CD4-positive, CD25-positive, alpha-beta regulatory T cell (primary cell): ENCODE measurements at places on chromosomes 1 and 21. TPM values are rescaled to one million over a fixed set of nuclear protein-coding genes. Genes with fewer than 3 reads are reported as not detected.

PM20D1 gene
- 2.3 TPM for polyA plus RNA-seq

DOP1B gene
- 7.5 TPM for polyA plus RNA-seq

ARHGEF19 gene
- 8.2 TPM for polyA plus RNA-seq

LRRC71 gene
- polyA plus RNA-seq = not detected

ADCY10 gene
- polyA plus RNA-seq = not detected

GRCh38 chr21:45945066-45945867 is 36.3 kb upstream of the COL6A1 start:
- no peaks in the 10 kb centered on the region for H3K36me3 ChIP-seq
- H3K4me3 ChIP-seq = no peak overlapping the region

- no peaks in the 10 kb centered on the region for H3K4me1 ChIP-seq
- H3K27ac ChIP-seq = no peak overlapping the region
- no peaks in the 10 kb centered on the region for H3K36me3 ChIP-seq
- no peak for DNase-seq
- peaks cover 52% of the 10 kb centered on the region for H3K27me3 ChIP-seq
Observed at GRCh38 chr1:118982266-118982665, 5.9 kb downstream of the TBX15 start.

DNA sequence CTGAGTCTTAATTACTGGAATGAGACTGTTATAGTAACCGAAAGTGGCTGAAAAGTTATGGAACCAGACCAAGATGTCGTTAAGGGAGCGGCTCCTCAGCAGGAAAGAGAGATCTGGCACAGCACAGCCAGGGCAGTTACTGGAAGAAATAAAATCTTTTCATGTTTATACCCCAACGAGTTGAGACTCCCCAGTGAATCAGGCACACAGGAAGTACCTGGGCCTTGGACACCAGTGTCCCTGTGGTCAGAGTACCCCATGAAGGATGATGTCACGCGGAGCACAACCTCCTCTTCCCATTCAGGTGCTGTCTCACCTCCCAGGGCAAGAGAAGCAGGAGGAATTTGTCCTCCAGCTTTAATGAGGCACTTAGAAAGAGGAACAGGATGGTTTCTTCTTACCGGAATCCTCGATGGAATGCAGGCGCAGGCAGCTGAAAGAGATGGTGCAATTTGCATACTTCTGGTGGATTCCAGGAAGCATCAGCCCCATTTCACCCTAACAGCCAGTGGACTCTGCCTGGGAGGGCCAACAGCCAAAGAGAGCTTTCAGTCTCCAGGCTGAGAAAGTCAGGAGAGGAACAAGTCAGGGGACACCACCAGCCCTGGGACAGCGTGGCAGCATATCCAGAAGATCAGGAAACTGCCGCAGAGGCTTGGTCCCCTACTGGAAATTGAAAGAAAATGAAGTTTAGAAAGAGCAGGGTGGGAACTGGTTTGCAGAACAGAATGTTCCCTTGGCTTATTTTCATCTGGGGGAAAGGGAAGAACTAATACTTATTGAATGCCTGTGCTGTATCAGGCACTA is 35.9 kb upstream of the CTTNBP2NL start:
- no peaks in the 10 kb centered on the region for H3K36me3 ChIP-seq
- no peak overlapping the region for H3K4me3 ChIP-seq
- DNase-seq = no peak
- H3K4me1 ChIP-seq = no peaks in the 10 kb centered on the region
- H3K27ac ChIP-seq = no peak overlapping the region
- H3K27me3 ChIP-seq = peaks cover 19% of the 10 kb centered on the region

NBPF4 gene
- not detected for polyA plus RNA-seq

GRCh38 chr1:162993846-162994245 is 75.3 kb upstream of the RGS4 start:
- H3K27ac ChIP-seq = no peak overlapping the region
- H3K4me1 ChIP-seq = no peaks in the 10 kb centered on the region
- H3K27me3 ChIP-seq = no peaks in the 10 kb centered on the region
- DNase-seq = no peak

ASPM gene
- 0.88 TPM for polyA plus RNA-seq

GRCh38 chr1:186900539-186901237 is 71.9 kb downstream of the PLA2G4A start:
- DNase-seq = no peak
- no peak overlapping the region for H3K4me3 ChIP-seq
- H3K27me3 ChIP-seq = no peaks in the 10 kb centered on the region
- no peaks in the 10 kb centered on the region for H3K4me1 ChIP-seq
- no peaks in the 10 kb centered on the region for H3K36me3 ChIP-seq

DNA sequence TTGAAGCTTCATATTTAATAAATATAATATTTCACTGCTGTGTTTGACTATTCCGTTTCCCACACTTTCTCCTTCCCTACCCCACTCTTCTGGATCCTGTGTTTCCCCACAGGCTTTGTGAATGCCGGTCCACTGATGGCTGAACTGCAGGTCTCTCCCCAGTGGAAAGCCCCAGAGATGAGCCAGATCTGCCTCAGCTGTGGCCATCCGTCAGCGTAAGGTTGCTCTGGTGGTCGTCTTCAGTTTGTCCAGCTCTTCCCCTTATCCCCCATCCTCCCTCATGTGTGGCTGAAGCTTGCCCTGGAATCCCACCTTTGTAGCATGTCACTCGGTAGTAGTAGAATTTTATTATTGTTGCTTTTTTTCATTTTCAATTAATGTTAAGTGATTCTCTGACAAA is 11.4 kb downstream of the SMAP2 start:
- no peak for DNase-seq
- H3K4me1 ChIP-seq = peaks cover 91% of the 10 kb centered on the region
- peak overlapping the region; percentile 99 for H3K27ac ChIP-seq
- peaks cover 15% of the 10 kb centered on the region for H3K36me3 ChIP-seq
- no peaks in the 10 kb centered on the region for H3K27me3 ChIP-seq
- peak overlapping the region; percentile 95 for H3K4me3 ChIP-seq
